ENCODE measurements at places on chromosomes 6 and 20.
A peak's percentile ranks its signal among the peaks of the same experiment; 100 is the strongest.

- peak; percentile 88 for DNase-seq
Observed at GRCh38 chr6:28943557-28944411, 20.0 kb upstream of the TRIM27 start.

- DNase-seq: no peak
Observed at GRCh38 chr20:8640461-8640860, 428.4 kb upstream of the PLCB4 start.

GRCh38 chr6:81228912-81229555 lies 523.4 kb downstream of the TENT5A start:
- DNase-seq: no peak

DNA sequence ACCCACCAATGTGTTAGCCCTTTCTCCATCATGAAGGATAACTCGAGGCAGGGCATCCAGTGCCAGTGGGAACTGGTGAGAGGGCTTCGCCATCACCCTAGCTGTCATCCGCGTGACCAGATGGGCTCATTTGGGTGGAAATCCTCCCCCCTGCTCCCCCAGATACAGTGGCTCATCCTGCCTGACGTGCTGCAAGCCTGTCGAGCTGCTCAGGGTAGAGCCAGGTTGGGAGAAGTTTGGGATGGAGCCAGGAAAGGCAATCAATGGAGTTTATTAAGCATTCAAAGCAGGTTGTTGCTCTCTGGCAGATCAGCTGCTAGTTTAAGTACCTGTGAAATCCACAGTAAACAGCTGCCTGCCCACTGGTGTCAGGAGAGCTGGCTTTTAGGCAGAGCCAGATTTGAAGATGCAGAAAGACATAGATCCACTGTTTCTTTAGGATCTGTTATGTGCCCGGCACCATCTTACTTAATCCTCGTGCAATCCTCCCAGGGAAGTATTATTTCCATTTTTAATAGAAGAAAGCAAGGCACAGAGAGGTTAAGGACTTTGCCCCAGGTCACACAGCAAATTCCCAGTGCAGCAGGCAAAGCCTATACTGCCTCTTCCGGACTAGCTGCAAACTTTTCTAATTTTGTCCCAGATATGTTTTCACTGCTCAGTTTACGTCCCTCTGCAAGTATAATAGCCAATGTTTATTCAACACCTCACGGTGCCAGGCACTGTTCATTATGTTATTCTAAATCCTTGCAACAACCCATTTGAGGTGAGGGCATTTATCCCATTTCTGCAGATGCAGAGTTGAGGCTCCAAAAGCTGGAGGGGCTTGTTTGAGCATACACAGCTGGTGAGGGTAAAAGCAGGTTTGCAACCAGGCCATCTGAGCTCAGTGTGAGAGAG lies 54.1 kb upstream of the KCNG1 start:
- no peak for DNase-seq

GRCh38 chr6:167761794-167762258 lies 64.9 kb upstream of the AFDN start:
- no peak for DNase-seq

DNA sequence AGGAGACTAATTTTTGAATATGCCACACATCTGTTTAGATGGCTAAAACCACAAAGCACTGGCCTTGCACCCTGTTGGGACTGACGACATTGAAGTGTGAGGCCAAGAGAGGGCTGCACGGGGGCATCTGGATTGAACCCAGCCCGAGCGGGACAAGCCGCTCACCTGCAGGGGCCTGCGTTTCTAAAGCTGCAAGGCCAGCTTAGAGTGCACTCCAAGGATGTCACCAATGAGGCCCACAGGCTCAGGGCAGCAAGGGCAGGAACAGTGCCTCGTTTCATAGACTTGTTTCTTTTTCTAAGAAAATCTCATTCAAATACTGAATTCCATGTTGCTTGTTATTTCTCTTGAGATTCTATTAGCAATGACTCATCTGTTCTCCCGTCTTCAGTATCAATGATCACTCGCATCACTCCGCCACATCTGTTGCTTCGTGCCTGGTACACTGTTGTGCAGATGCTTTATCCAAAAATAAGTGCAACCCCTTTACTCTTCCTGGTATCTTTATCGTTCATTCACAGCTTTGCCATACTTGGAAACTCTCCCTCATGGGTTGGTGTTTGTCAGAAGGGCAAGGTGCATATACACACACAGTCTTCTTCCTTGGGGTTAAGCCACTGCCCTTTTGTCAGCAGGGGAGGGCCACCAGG lies 120.1 kb downstream of the IRF4 start:
- peak; percentile 32 for DNase-seq
